Ureter (tissue), 1 donor: ENCODE measurements at places on chromosomes 3 and 15. TPM values are rescaled to one million over a fixed set of nuclear protein-coding genes. Genes with fewer than 3 reads are reported as not detected.

Gene PARP15
- 3.9 TPM for total RNA-seq

Gene SLC51B
- not detected for total RNA-seq

Gene SCAANT1
- total RNA-seq, result not detected

GRCh38 chr3:17730318-17730967 is 12.0 kb downstream of the TBC1D5 start:
- DNase-seq, result no peak

GRCh38 chr3:11452312-11452711 is 180.1 kb downstream of the ATG7 start:
- DNase-seq, result no peak

Gene SSUH2
- 0.55 TPM for total RNA-seq

Gene GOLGA8J
- not detected for total RNA-seq

Gene RHOV
- total RNA-seq, result 31.4 TPM

GRCh38 chr15:41333026-41333562 is 413 bp downstream of the NUSAP1 start:
- no peak for DNase-seq

- DNase-seq, result no peak
These were observed 10.8 kb downstream of the TIPARP start for GRCh38 chr3:156685198-156685597.

Gene C3orf80
- total RNA-seq, result 2.2 TPM

Gene HEMK1
- total RNA-seq, result 34.4 TPM

Gene GALNT15
- 15.5 TPM for total RNA-seq

Gene IQCH
- 14.4 TPM for total RNA-seq

- DNase-seq, result no peak
These were observed 29.9 kb upstream of the STT3B start for GRCh38 chr3:31502803-31503221.

DNA sequence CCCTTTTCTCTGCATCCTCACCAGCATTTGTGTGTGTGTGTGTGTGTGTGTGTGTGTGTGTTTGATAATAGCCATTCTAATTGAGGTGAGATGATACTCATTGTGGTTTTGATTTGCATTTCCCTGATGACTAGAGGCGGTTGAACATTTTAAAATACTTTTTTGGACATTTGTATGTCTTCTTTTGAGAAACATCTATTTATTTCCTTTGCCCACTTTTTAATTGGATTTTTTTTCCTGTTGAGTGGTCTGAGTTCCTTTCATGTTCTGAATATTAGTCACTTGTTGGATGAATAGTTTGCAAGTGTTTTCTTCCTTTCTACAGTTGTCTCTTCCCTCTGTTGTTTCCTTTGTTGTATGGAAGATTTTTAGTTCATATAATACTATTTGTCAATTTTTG is 54.3 kb upstream of the THSD4 start:
- DNase-seq, result no peak

Gene C3orf49
- total RNA-seq, result not detected

Gene LMOD3
- total RNA-seq, result 0.13 TPM

DNA sequence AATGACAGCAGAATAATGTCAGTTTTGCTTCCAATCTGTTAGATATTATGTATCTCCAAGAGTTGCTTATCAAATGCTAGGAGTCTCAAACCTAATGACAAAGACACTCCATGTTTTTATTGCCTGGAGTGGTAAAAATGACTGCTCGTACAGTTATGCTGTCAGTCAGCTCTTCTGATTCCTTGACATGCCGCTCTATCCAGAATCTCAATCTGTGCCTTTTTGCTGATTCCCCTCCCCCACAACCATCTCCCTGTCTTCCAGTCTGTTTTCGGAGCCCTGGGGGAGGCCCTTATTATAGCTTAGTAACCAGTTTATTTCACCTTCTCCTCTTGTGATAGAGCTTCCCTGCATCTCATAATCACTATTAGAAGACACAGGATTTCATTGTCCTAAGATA is 2.6 kb downstream of the MKRN2 start:
- no peak for DNase-seq

DNA sequence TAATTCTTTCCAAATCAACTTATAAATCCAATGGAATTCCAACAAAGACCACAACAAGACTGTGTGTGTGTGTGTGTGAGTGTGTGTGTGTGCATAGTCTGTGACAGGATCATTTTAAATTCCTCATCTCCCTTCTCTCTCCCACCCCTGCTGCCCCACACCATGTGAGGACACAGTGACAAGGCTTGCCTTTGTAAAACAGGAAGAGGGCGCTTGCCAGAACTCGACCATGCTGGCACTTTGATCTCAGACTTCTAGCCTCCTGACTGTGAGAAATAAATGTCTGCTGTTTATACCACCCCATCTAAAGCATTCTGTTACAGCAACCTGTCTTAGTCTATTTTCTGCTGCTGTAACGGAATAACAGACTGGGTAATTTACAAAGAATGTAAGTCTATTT is 99.1 kb downstream of the NSMCE3 start:
- no peak for DNase-seq

Gene PLA2G4D
- total RNA-seq, result 0.13 TPM

Gene OR4F15
- total RNA-seq, result not detected

DNA sequence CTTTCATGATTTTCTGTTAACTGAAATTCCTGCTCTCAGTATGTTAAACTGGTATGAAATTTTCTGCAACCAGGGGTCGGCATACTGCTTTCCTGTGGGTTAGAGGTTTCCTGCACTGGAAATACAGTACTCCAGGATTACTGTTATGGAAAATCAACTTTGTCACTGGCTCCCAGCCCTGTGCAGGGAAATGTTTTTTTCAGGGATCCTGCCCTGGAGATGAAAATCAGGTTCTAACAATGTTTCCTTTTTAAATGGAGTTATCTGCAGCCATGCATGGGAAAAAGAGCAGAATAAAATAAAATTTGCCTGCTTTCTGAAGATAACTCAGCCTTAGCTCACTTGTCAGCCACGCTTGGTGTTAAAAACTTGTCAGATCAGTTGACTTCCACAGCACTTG is 220.4 kb downstream of the IL5RA start:
- no peak for DNase-seq
